ENCODE measurements at places on chromosomes 7 and 10.
A peak's percentile ranks its signal among the peaks of the same experiment; 100 is the strongest.

DNA sequence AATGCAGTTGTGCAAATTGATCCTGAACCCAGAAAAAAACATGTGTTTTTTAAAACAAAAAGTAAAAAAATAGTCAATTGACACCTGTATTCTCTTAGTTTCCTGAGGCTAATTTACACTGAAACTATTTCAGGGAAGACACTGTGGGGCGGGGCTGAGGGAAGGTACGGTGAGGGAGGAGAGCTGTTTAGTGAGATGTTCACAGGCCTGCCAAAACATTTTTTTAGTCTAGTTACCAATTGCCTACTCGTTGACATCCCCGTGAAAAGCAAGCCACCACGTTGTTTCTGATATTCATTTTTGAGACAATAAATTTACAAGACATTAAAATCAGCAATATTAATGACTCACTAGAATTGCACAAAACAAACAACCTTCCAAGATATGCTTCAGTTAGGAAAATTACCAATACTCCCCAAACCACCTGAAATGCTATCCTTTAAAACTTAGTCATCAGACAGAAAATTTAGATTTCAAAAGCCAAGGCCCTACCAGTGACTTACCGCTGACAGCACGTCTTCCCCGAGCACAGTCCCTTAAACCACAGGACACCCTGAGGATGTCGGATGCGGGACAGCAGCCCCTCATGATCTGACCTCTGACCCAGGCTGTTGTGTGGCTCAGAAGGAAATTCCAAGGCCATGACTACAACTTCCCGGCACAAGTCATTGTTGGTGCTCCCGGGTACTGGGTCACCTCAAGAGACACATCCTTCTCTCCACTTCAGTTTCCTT, 279.2 kb downstream of the PRPF18 start:
- DNase-seq: no peak

DNA sequence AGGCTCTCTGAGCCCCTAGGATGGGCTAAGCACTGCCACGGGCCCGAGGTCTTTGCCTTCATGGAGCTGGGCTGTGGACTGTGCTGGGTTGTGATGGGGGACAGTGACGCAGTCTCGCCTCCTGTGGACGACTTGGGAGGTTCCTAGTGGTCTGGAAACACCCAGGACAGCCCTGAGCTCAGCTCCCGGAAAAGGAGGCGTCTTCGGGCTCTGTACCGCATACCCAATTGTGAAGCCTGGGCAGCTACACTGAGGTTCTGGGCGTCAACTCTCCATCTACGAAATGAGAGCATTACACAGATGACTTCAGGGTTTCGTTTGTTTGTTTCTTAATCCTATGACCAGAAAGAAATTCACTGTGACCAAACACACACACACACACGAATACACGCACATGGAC, 79.6 kb upstream of the KAT6B start:
- no peak for DNase-seq

GRCh38 chr7:81925530-81925929, 155.7 kb upstream of the HGF start:
- no peak for DNase-seq

GRCh38 chr10:131901181-131901829, 497 bp downstream of the PPP2R2D start:
- no peak for DNase-seq

- no peak for DNase-seq
Measured at GRCh38 chr10:104527013-104527412, 114.1 kb upstream of the SORCS3 start.

DNA sequence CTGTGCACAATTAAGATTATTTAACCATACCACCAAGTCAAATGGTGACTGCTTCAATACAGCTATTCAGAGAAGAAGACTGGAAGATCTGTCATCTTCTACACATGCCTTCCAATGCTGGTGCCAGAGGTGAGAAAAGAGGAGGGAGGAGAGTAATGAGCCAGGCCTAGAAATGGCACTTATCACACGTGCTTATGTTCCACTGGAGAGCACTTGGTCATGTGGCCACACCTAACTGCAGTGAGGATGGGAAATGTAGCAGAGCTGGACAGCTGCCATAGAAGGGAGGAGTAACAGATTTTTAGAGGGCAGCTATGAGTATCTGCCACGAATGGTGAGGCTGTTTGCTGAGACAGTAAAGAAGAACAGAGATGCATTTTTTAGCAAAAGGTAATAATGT, 77.1 kb downstream of the MPLKIP start:
- peak; percentile 13 for DNase-seq

- DNase-seq: no peak
Measured at GRCh38 chr10:123781324-123781900, 110.2 kb downstream of the CPXM2 start.

DNA sequence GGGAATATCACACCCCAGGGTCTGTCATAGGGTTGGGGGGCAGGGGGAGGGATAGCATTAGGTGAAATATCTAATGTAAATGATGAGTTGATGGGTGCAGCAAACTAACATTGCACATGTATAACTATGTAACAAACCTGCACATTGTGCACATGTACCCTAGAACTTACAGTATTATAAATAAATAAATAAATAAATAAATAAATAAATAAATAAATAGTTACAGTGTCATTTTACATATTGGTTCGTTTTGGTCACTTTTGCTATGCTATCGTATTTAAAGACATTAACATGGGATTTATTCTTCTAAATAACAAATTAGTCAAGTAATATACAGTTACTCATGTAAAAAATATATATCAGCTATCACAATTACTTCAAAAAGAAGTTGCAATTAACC, 228.7 kb downstream of the HECW1 start:
- no peak for DNase-seq

- peak; percentile 69 for DNase-seq
Measured at GRCh38 chr10:78754269-78755062, 314.3 kb upstream of the ZMIZ1 start.

DNA sequence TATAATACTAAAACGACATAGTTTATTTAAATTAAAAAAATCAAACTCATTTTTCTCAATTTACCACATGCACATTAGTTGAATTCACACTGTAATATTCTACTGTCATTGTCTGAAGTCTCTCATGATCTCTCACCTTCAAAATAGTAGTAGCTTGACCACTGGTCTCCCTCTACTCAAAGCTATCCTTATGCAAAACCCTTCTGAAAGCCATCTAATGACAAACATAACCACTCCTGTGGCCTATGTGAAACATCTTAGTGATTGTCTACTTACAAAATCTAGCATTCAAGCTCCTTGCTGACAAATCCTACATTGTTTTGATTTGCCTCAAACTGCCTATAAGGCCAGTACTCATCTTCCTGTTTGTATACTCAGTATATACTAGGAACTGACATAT, 606.0 kb upstream of the GHITM start:
- DNase-seq: no peak

- no peak for DNase-seq
Measured at GRCh38 chr7:24229481-24230226, 54.3 kb upstream of the NPY start.

GRCh38 chr7:15757041-15758000, 70.8 kb upstream of the MEOX2 start:
- no peak for DNase-seq
